Cardiac fibroblast (primary cell): ENCODE measurements at places on chromosomes 1 and 21.

DNA sequence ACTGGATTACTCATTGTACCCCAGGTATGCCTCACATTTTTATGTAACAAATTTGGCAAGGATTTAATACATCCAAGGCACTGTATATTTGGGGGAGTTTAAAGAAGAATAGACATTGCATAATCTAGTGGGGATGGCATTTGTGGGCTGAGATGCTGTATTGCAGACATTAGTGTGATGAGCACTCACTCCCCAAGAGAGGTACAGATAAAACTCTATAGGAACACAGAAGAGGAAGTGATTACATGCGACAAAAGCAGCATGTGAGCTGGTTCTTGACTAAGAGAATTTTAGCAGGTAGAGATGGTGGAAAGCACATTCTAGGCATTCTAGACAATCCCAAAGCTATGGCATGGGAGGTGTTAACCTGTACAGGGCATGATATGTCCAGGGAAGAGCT is 24.2 kb upstream of the CDC14A start:
- DNase-seq, result no peak

DNA sequence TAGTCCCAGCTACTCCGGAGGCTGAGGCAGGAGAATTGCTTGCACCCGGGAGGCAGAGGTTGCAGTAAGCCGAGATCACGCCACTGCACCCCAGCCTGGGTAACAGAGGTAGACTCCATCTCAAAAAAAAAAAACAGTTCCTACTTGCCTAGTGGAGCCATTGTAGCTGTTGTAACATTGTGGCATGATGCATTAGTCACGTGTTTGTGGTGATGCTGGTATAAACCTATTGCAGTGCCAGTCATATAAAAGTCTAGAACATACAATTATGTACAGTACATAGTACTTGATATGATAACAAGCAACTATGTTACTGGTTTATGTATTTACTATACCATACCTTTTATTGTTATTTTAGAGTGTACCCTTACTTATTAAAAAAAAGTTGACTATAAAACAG is 16.2 kb downstream of the KYAT3 start:
- DNase-seq, result no peak

DNA sequence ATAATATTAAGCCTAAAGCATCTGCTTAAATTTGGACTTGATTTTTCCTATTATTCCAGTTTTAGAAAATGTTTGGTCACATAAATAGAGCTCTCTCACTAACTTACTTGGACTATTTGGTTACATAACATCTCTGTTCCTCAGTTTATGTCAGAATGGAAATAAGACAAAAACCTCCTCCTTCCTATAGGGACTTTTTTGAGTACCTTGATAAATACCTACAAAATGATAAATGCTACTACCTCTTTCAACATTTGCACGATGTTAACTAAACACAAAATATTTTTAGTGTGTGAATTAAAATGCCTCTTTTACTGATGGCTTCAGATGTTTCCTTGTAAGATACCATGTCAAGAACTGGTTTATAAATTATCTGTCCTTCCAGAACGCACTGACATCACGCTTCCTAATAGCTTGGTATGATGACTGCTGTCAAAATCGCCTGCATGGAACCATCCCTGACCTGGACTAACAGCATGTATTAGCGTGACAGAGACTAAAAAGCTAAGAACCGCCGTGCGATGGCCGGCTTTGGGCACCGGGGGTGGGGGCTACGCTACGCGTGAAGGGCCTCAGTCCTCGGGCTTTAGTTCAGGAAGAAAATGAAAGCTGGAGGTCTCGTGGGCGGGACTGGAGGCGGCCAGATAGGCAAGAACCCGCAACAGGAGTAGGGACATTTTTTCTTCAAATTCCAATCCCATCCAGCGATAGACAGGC is 133.2 kb upstream of the BARHL2 start:
- peak; percentile 29 for DNase-seq

GRCh38 chr21:17853393-17854275 is 34.5 kb upstream of the C21orf91 start:
- no peak for DNase-seq

DNA sequence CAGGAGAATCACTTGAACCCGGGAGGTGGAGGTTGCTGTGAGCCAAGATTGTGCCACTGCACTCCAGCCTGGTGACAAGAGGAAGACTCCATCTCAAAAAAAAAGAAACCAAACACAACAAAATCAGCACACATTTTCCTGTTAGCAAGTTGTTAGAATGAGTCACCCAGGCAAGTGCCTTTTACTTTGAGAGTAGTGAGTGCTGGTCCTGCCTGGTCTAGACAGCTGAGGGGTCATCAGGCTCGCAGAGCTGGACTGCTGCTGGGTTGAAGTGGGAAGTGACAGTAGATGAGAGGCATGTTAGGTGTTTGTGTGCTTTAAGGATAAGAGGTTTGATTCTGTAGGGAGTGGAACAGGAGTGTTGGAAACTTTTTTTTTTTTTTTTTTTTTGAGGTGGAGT is 31.9 kb downstream of the GNPAT start:
- peak; percentile 26 for DNase-seq

DNA sequence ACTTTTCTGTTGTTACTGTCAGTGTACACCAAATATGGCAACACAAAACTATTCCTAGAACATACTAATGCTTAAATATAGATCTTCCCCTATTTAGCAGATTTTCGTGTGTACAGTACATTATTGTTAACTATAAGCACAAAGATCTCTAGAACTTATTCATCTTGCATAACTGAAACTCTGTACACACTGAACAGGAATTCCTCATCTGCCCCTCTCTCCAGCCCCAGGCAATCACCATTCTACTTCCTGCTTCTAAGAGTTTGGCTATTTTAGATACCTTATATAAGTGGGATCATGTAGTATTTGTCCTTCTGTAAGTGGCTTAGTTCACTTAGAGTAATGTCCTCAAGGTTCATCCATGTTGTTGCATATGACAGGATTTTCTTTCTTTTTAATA is 4.5 kb upstream of the RGL1 start:
- DNase-seq, result no peak

- no peak for DNase-seq
Measured at GRCh38 chr1:60386249-60386648, 312.7 kb upstream of the C1orf87 start.

GRCh38 chr1:183318433-183318832 is 99.7 kb downstream of the NMNAT2 start:
- peak; percentile 97 for DNase-seq

- DNase-seq, result no peak
Measured at GRCh38 chr1:48831120-48831978, 54.7 kb upstream of the BEND5 start.

- DNase-seq, result no peak
Measured at GRCh38 chr1:162530307-162530987, 31.1 kb upstream of the UAP1 start.

DNA sequence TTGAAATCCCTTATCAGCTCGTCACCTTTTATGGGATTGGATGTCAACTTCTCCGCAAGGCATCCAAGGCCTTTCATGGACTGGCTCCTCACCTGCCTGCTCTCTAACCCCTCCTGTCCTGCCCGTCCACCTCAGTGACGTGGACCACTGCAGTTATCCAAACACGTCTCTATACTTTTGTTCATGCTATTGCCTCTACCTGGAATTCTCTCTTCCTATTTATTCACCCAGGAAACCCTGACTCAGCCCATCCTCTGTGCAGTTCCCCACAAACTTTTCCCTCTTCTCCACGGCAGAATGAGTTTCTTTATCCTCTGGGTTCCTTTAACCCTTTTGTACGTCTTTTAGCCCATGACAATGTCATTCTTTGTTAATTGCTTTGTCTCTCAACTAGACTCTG is 5.1 kb upstream of the UTP25 start:
- DNase-seq, result no peak

GRCh38 chr1:25445993-25446538 is 15.4 kb downstream of the MACO1 start:
- DNase-seq, result no peak

DNA sequence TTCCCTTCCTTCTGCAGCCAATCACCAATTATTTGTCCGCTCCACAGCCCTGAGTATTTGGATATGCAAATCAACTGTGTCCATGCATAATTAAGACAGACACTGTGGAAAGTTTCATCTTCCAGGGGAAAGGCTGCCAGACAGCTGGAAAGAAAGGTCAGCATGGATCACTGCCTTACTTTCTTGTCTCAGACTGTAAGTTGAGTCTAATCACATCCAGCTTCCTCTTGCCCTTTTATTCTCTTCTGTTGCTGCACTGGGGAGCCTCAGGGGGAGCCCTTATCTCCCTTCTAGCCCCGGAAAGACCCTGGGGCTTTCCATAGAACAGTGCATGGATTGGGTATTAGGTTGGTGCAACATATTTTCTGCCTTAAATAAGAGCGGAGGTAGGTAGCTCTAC is 182.9 kb downstream of the OMA1 start:
- DNase-seq, result no peak

DNA sequence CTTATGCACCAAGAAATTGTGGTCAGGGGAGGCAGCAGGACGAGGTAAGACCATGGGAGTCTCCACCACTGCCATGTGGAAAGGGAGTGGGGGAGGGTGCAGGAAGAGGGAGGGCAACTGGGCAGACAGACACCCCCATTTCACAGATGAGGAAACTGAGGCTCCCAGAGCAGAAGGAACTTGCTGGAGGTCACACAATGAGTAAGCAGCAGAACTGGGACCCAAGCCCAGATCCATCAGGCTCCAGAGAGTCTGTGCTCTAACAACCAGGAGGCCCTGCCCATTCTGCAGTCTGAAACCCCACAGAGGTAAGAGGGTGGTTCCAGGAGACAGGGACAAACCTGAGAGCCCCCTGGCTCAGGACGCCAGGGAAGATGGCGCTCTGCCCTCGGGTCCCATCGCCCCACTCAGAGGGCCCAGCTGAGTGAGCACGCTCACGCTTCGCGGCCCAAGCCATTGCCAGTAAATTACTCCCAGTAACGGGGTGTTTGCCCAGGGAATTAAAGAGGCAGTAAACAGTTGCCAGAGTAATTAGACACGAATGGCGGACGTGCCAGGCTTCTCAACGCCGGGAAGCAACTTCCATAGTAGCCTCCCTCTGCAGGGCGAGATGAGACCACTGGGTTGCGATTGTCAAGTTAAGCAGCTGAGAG is 59.2 kb downstream of the MATN1 start:
- DNase-seq, result no peak

GRCh38 chr21:44443891-44444285 is 11.4 kb upstream of the LRRC3 start:
- no peak for DNase-seq

GRCh38 chr1:27365372-27366112 is 1.2 kb downstream of the MAP3K6 start:
- peak; percentile 94 for DNase-seq

- DNase-seq, result no peak
Measured at GRCh38 chr1:184903111-184903692, 71.1 kb downstream of the NIBAN1 start.

GRCh38 chr1:42983693-42984092 is 25.0 kb upstream of the SLC2A1 start:
- no peak for DNase-seq

GRCh38 chr1:73104749-73105148 is 822.4 kb upstream of the NEGR1 start:
- no peak for DNase-seq
